ENCODE measurements at places on chromosomes 1 and 21.

GRCh38 chr1:204846546-204846945 lies 24.1 kb upstream of the NFASC start:
- DNase-seq: no peak

GRCh38 chr1:168834225-168834872 lies 105.3 kb upstream of the DPT start:
- DNase-seq: no peak

GRCh38 chr1:33949570-33949969 lies 85.7 kb downstream of the HMGB4 start:
- no peak for DNase-seq

- DNase-seq: no peak
Measured at GRCh38 chr1:180805316-180805715, 107.4 kb upstream of the KIAA1614 start.

GRCh38 chr1:246791303-246791918 lies 67.2 kb downstream of the SCCPDH start:
- no peak for DNase-seq

DNA sequence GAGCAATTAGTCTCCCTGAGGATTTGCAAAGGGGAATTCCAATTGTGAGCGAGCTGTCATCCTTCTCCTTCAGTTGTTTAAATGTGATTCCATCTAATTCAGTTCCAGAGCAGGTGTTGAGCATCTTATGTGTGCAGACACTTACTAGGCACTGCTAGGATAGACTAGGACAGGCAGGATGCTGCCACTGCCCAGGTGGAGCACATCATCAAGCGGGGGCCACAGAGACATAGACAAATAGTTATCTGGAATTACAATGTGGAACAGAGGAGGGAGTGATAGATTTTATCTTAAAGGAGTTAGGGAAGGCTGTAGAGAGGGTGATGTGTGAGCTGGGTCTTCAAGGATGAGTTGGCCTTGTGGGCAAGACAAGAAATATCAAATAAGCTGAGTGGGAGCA lies 55.9 kb downstream of the CDC7 start:
- no peak for DNase-seq

Measured in KG1 (cell line).